ENCODE measurements at places on chromosomes 5 and 9.
A peak's percentile ranks its signal among the peaks of the same experiment; 100 is the strongest.

- H3K36me3 ChIP-seq = no peaks in the 10 kb centered on the region
- no peak for DNase-seq
- no peaks in the 10 kb centered on the region for H3K27me3 ChIP-seq
- H3K27ac ChIP-seq = no peak overlapping the region
- H3K4me3 ChIP-seq = no peak overlapping the region
Measured at GRCh38 chr5:114319236-114319635, 42.6 kb upstream of the KCNN2 start.

DNA sequence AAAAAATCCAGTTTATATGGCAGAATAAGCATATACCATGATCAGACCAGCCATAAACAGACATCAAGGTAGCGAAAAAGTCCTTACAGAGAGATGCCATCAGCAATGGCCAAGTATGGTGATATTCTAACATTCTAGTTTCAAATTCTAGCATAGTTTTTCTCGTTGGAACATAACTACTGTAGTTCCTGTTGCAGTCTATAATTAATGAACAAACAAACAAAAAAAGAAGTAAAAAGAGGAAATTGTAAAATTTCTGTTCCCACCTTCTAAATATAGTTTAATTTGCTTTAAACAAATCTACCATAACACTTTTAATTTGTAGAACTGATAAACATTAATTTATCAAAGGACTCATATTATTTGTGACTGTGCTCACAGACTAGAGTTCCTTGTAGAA, 9.9 kb upstream of the CD180 start:
- no peaks in the 10 kb centered on the region for H3K27me3 ChIP-seq
- no peak overlapping the region for H3K27ac ChIP-seq
- no peak overlapping the region for H3K4me3 ChIP-seq
- H3K4me1 ChIP-seq = peaks cover 7% of the 10 kb centered on the region
- H3K36me3 ChIP-seq = no peaks in the 10 kb centered on the region

- no peak for DNase-seq
- no peaks in the 10 kb centered on the region for H3K27me3 ChIP-seq
- no peaks in the 10 kb centered on the region for H3K36me3 ChIP-seq
- H3K4me3 ChIP-seq = no peak overlapping the region
Measured at GRCh38 chr5:149045089-149045460, 17.8 kb downstream of the SH3TC2 start.

GRCh38 chr9:5799314-5799713, 33.6 kb downstream of the ERMP1 start:
- H3K4me1 ChIP-seq = no peaks in the 10 kb centered on the region
- H3K4me3 ChIP-seq = peak overlapping the region; percentile 14
- H3K36me3 ChIP-seq = peaks cover 5% of the 10 kb centered on the region
- no peak for DNase-seq

DNA sequence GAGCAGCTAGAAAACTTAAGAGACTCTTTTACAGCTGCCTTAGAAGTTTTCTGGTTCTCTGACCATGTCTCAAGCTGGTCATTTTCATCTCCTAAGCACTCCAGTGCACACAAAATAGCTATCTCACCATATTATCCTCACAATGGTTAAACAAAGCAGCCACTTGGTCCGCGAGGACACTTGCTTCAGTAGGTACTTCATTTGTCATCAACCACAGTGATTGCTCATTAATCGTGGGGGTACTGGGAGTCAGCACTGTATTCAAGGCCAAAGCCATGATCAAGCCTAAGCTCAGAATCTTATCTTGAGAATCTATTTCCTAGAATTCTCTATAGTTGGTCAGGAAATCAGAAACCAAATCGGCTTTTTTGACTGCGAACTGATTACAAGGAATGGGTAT, 2.9 kb downstream of the ARL14EPL start:
- DNase-seq = no peak
- no peak overlapping the region for H3K4me3 ChIP-seq
- no peaks in the 10 kb centered on the region for H3K4me1 ChIP-seq
- no peaks in the 10 kb centered on the region for H3K27me3 ChIP-seq

DNA sequence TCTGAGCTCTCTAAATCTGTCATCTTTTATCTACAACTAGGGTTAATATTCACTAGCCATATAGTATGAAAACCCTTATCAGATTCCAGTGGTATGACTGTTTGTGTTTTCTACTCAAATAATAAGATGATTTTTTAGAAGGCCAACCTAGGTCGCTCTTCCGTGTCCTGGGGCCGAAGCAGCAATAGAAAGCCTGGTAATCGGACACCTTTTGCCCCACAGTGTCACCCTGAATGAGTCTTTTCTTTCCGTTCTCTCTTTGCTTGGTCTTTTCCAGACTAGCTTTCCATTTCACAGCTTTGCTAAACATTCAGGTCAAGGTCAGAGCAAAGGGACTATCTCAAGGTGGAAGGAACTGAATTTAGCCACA, 243.3 kb upstream of the ANKRD55 start:
- peaks cover 5% of the 10 kb centered on the region for H3K4me1 ChIP-seq
- DNase-seq = no peak
- H3K4me3 ChIP-seq = no peak overlapping the region

- no peaks in the 10 kb centered on the region for H3K4me1 ChIP-seq
- DNase-seq = no peak
- no peak overlapping the region for H3K4me3 ChIP-seq
- H3K36me3 ChIP-seq = no peaks in the 10 kb centered on the region
- no peak overlapping the region for H3K27ac ChIP-seq
- no peaks in the 10 kb centered on the region for H3K27me3 ChIP-seq
Measured at GRCh38 chr5:54275361-54275760, 35.0 kb downstream of the ARL15 start.

- peak overlapping the region; percentile 49 for H3K27ac ChIP-seq
- DNase-seq = no peak
- no peaks in the 10 kb centered on the region for H3K27me3 ChIP-seq
- H3K4me3 ChIP-seq = no peak overlapping the region
- peaks cover 15% of the 10 kb centered on the region for H3K36me3 ChIP-seq
- peaks cover 16% of the 10 kb centered on the region for H3K4me1 ChIP-seq
Measured at GRCh38 chr9:104860263-104860662, 67.7 kb downstream of the ABCA1 start.

DNA sequence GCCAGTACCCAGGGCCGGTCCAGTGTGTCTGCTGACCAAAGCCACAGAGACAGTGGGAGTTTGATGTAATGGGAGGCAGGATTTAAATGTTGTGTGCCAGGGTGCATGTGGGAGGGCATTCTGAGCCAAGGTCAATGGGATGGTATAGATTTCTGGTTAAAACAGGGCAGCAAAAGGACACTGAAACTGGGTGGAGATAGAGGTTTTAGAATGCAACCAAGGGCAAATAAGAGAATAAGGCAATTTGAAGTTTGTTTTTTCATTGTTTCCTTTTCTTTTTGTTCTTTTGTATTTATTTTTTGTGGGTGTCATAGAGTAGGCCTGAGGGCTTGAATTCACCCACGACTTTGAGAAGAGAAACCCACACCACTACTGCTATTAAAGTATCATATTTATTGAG, 65.5 kb upstream of the CLINT1 start:
- H3K36me3 ChIP-seq = no peaks in the 10 kb centered on the region
- DNase-seq = no peak
- no peak overlapping the region for H3K27ac ChIP-seq
- no peak overlapping the region for H3K4me3 ChIP-seq

GRCh38 chr5:454936-455335, 12.0 kb downstream of the EXOC3 start:
- peaks cover 75% of the 10 kb centered on the region for H3K36me3 ChIP-seq
- no peaks in the 10 kb centered on the region for H3K27me3 ChIP-seq
- no peak overlapping the region for H3K27ac ChIP-seq
- no peak overlapping the region for H3K4me3 ChIP-seq
- no peak for DNase-seq

GRCh38 chr9:92496396-92497176, 14.3 kb upstream of the ASPN start:
- H3K4me3 ChIP-seq = no peak overlapping the region
- H3K36me3 ChIP-seq = peaks cover 8% of the 10 kb centered on the region
- DNase-seq = no peak
- H3K27ac ChIP-seq = no peak overlapping the region
- H3K27me3 ChIP-seq = no peaks in the 10 kb centered on the region

- H3K4me1 ChIP-seq = peaks cover 7% of the 10 kb centered on the region
- no peak overlapping the region for H3K4me3 ChIP-seq
- DNase-seq = no peak
Measured at GRCh38 chr9:109122726-109123621, 3.2 kb upstream of the TMEM245 start.

GRCh38 chr5:146862641-146863040, 15.9 kb downstream of the PPP2R2B start:
- no peak overlapping the region for H3K27ac ChIP-seq
- H3K36me3 ChIP-seq = no peaks in the 10 kb centered on the region
- H3K4me3 ChIP-seq = no peak overlapping the region
- no peak for DNase-seq
- H3K4me1 ChIP-seq = peaks cover 3% of the 10 kb centered on the region
- no peaks in the 10 kb centered on the region for H3K27me3 ChIP-seq

DNA sequence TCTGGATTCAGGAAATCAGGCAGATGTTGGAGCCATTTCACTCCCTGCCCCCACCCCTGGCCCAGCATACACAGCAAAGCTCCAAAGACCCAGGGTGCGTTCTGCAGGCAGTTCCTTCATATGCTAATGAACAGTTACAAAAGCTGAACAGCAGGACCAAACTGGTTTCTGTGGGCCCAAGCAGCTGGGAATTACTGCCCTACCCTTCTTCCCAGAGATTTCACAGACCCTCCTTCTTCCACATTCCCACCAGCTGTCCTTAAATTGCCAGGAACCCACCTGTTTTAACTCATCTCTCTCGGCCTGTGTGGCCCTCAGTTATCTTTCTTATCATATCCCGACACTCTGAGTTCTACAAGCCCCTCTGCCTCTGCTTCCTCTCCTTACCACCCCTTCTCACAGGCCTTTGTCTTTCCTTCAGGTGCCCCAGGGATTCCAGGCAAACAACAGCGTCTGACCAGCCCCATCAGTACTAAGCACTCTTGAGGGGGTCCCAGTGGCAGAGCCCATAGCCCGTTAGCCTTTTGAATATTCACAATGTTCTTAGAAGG, 10.6 kb upstream of the F2RL1 start:
- no peaks in the 10 kb centered on the region for H3K4me1 ChIP-seq
- no peak overlapping the region for H3K4me3 ChIP-seq
- H3K27ac ChIP-seq = no peak overlapping the region
- no peaks in the 10 kb centered on the region for H3K27me3 ChIP-seq
- H3K36me3 ChIP-seq = no peaks in the 10 kb centered on the region
- DNase-seq = no peak

- H3K27me3 ChIP-seq = no peaks in the 10 kb centered on the region
- DNase-seq = peak; percentile 58
- peak overlapping the region; percentile 99 for H3K27ac ChIP-seq
- peaks cover 14% of the 10 kb centered on the region for H3K36me3 ChIP-seq
- peaks cover 97% of the 10 kb centered on the region for H3K4me1 ChIP-seq
- no peak overlapping the region for H3K4me3 ChIP-seq
Measured at GRCh38 chr9:121283856-121284732, 16.1 kb downstream of the GSN start.

DNA sequence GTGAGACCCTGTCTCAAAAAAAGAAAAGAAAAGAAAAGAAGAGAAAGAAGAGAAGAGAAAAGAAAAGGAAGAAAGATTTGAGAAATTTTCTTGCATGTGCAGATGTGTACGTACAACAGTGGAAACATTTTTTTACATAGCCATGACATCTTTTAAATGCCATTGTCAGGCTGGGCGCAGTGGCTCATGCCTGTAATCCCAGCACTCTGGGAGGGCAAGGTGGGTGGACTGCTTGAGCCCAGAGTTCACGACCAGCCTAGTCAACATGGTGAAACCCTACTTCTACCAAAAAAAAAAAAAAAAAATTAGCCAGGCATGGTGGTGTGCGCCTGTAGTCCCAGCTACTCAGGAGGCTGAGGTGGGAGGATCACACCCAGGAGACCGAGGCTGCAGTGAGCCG, 6.6 kb downstream of the LMAN2 start:
- H3K27ac ChIP-seq = no peak overlapping the region
- peaks cover 27% of the 10 kb centered on the region for H3K36me3 ChIP-seq

GRCh38 chr5:130605234-130605633, 559.8 kb downstream of the HINT1 start:
- H3K4me3 ChIP-seq = no peak overlapping the region
- H3K27me3 ChIP-seq = no peaks in the 10 kb centered on the region
- no peak for DNase-seq

DNA sequence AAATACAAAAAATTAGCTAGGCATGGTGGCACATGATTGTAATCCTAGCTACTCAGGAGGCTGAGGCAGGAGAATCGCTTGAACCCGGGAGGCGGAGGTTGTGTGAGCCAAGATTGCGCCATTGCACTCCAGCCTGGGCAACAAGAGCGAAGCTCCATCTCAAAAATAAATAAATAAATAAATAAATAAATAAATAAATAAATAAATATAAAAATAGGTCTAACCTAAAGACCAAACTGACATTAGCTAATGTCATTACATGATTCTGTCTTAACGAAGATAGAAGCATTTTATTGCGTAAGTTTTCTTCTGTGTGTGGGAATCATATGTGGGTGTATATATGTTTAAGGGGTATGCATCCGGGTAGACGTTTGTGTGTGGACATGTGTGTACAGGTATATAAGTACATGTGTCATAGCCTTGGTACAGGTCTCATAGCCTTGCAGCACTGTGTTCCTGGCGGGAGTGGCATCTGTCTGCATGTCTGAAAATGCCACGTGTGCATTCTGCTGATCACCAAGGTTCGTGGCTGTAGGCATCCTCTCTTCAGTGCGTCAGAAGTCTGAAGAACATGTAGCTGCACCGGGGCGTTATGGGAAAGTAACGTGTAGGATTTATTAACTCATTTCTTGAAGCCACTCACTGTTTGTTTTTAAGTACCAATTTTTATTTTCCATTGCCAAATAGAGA, 298.1 kb downstream of the NR3C1 start:
- DNase-seq = no peak
- no peaks in the 10 kb centered on the region for H3K36me3 ChIP-seq
- H3K27me3 ChIP-seq = no peaks in the 10 kb centered on the region
- H3K4me3 ChIP-seq = no peak overlapping the region

DNA sequence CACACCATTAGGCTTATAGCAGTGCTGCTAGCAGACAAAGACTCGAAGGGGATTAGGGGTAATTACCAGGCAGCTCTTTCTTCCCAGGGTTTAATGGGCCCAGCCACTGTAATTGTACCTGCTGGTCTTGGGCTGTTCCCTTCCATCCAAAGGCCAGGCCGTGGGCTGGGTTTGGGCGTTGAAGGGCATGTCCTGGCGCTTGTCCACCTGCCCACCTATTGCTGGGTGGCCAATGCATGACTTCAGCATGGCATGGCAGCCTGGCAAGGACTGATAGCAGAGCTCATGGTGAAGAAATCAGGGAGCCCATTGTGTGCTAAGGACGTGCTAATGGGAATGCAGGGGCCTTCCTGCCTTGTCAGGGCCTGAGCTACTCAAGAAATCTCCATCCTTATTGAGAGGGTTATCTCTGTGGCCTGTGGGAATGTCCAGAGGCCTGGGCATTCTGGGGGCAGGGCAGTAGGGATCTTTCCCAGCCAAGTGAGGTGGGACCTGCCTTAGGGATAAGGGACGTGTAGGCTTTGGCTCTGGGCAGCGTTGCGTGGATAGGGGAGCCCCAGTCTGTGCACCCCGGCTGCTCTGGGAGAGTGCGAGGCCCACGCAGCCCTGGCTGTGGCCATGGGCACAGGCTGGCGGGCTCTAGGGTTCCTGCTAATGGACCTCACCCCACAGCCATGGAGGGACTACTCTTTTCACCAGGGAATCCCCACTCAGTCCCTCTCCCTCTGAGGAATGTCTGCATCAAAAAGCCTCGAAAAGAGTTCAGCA, 116.1 kb upstream of the PITX1 start:
- H3K4me1 ChIP-seq = no peaks in the 10 kb centered on the region
- no peaks in the 10 kb centered on the region for H3K36me3 ChIP-seq
- DNase-seq = peak; percentile 59
- H3K4me3 ChIP-seq = no peak overlapping the region
- H3K27ac ChIP-seq = no peak overlapping the region
- no peaks in the 10 kb centered on the region for H3K27me3 ChIP-seq

- no peak overlapping the region for H3K27ac ChIP-seq
- no peak overlapping the region for H3K4me3 ChIP-seq
- no peaks in the 10 kb centered on the region for H3K27me3 ChIP-seq
- H3K4me1 ChIP-seq = no peaks in the 10 kb centered on the region
- no peaks in the 10 kb centered on the region for H3K36me3 ChIP-seq
Measured at GRCh38 chr5:54887663-54888062, 97.7 kb downstream of the ESM1 start.
